ENCODE measurements at places on chromosomes 7 and 10. TPM values are rescaled to one million over a fixed set of nuclear protein-coding genes. Genes with fewer than 3 reads are reported as not detected.

The SERPINE1 gene
- 328 TPM for total RNA-seq

The ATOH7 gene
- not detected for total RNA-seq

The FEZF1 gene
- total RNA-seq = not detected

The CCDC172 gene
- total RNA-seq = not detected

The FGL2 gene
- 0.16 TPM for total RNA-seq

The LLCFC1 gene
- not detected for total RNA-seq

The INA gene
- total RNA-seq = 2.5 TPM

The ZNF107 gene
- 2.6 TPM for total RNA-seq

The CPN1 gene
- total RNA-seq = not detected

The EPO gene
- total RNA-seq = not detected

The TMEM130 gene
- 1.5 TPM for total RNA-seq

The PITX3 gene
- total RNA-seq = not detected

The BTBD16 gene
- total RNA-seq = not detected

GRCh38 chr7:23333671-23334246, 34.6 kb downstream of the MALSU1 start:
- H3K36me3 ChIP-seq = peaks cover 34% of the 10 kb centered on the region
- H3K27ac ChIP-seq = peak overlapping the region; percentile 87
- H3K4me1 ChIP-seq = peaks cover 55% of the 10 kb centered on the region

DNA sequence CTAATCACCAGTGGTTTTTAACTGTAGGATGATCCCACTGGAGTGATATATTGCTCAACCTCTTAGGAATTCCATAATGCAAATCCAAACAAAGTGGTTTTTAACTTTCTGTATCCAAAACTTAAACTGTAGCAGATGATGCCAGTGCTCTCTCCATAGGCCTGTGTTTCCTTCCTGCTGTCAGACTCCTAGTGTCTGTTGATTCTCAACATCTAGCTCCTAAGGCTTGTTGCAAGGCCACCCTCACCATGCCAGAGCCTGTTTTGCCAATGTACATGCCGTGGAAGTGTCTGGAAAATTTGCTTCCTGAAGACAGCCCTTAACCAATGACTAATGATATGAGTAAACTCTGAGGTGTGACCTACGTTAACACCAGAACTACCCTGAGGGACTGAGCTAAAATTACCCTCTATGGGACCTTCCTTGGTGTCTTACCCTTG, 39.3 kb downstream of the C1GALT1 start:
- no peaks in the 10 kb centered on the region for H3K27me3 ChIP-seq
- peak overlapping the region; percentile 93 for H3K27ac ChIP-seq
- H3K36me3 ChIP-seq = peaks cover 17% of the 10 kb centered on the region
- DNase-seq = no peak

- no peaks in the 10 kb centered on the region for H3K4me1 ChIP-seq
- H3K36me3 ChIP-seq = no peaks in the 10 kb centered on the region
- H3K4me3 ChIP-seq = no peak overlapping the region
- no peaks in the 10 kb centered on the region for H3K27me3 ChIP-seq
- DNase-seq = no peak
Observed at GRCh38 chr7:157829491-157829890, 492.7 kb downstream of the DNAJB6 start.

- DNase-seq = no peak
- H3K27me3 ChIP-seq = peaks cover 10% of the 10 kb centered on the region
- no peak overlapping the region for H3K27ac ChIP-seq
- H3K4me3 ChIP-seq = no peak overlapping the region
Observed at GRCh38 chr10:42962902-42963231, 114.0 kb upstream of the RET start.

GRCh38 chr10:78589687-78590086, 479.1 kb upstream of the ZMIZ1 start:
- no peak overlapping the region for H3K27ac ChIP-seq
- peak; percentile 40 for DNase-seq
- H3K4me3 ChIP-seq = no peak overlapping the region
- H3K4me1 ChIP-seq = peaks cover 2% of the 10 kb centered on the region
- H3K36me3 ChIP-seq = no peaks in the 10 kb centered on the region

GRCh38 chr10:44513591-44513990, 128.7 kb upstream of the CXCL12 start:
- H3K27ac ChIP-seq = no peak overlapping the region
- H3K27me3 ChIP-seq = no peaks in the 10 kb centered on the region
- no peaks in the 10 kb centered on the region for H3K36me3 ChIP-seq
- no peak overlapping the region for H3K4me3 ChIP-seq
- DNase-seq = no peak

- DNase-seq = no peak
- no peaks in the 10 kb centered on the region for H3K27me3 ChIP-seq
- H3K36me3 ChIP-seq = no peaks in the 10 kb centered on the region
- peaks cover 23% of the 10 kb centered on the region for H3K4me1 ChIP-seq
Observed at GRCh38 chr10:50417486-50417885, 166.2 kb upstream of the ASAH2 start.

DNA sequence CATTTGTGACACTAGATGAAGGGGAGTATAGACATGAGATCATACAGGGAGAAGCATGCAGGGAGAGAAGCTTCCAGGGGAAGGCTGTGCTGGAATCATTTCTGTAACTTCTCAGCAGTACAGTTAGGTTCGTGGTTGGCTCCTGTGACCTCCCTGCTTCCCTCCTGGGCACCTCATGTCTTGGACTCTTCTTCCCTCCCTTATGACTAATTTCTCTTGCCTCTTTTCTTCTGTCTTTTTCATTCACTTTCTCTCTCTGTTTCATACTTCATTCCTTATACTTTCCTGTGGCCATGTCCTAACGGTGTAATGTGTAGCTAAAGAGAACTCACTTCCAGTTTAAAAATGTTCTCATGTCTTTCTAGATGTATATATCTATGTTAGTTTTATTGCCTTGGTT, 19.1 kb upstream of the HKDC1 start:
- no peaks in the 10 kb centered on the region for H3K27me3 ChIP-seq
- no peak for DNase-seq
- H3K4me1 ChIP-seq = no peaks in the 10 kb centered on the region
- H3K4me3 ChIP-seq = no peak overlapping the region

DNA sequence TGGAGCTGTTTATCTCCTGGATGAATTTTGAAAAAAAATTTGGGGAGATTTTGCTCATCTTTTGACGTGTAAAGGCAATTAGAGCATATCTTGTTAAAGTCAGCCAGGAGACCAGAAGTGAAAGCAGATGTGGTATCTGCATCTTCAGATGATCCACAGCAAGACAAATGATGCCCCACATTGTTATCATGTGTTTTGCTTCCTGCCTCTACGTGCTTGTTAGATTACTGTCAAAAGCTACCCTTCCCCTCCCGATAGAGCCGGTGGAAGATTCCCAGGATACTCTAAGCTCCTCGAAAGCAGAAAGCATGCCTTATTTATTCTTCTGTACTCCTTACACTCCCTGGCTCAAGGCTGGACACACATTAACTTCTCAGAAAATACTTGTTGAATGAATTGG, 12.9 kb downstream of the COL17A1 start:
- H3K27ac ChIP-seq = no peak overlapping the region
- no peak overlapping the region for H3K4me3 ChIP-seq
- no peaks in the 10 kb centered on the region for H3K4me1 ChIP-seq
- H3K36me3 ChIP-seq = no peaks in the 10 kb centered on the region
- peak; percentile 25 for DNase-seq

- H3K27ac ChIP-seq = no peak overlapping the region
- H3K27me3 ChIP-seq = no peaks in the 10 kb centered on the region
- H3K4me1 ChIP-seq = peaks cover 21% of the 10 kb centered on the region
- no peaks in the 10 kb centered on the region for H3K36me3 ChIP-seq
- no peak for DNase-seq
- H3K4me3 ChIP-seq = no peak overlapping the region
Observed at GRCh38 chr10:117666166-117666565, 123.6 kb downstream of the EMX2 start.

DNA sequence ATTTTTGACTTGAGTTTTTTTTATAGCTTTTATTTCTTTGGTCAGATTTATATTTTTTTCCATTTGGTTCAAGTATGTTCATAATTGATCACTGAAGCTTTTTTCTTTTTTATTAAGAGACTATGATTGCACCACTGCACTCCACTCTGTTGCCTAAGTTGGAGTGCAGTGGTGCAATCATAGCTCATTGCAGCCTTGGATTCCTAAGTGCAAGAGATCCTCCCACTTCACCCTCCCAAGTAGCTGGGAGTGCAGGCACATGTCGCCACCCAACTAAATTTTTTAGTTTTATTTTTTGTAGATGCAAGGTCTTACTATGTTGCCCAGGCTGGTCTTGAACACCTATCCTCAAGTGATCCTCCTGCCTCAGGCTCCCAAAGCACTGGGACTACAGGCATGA, 97.7 kb upstream of the KIF5B start:
- H3K4me3 ChIP-seq = no peak overlapping the region
- no peaks in the 10 kb centered on the region for H3K36me3 ChIP-seq
- H3K27me3 ChIP-seq = no peaks in the 10 kb centered on the region
- no peak for DNase-seq
- H3K4me1 ChIP-seq = peaks cover 35% of the 10 kb centered on the region

GRCh38 chr7:100091411-100092181, 2.8 kb downstream of the COPS6 start:
- peak overlapping the region; percentile 1 for H3K27ac ChIP-seq
- peaks cover 25% of the 10 kb centered on the region for H3K4me1 ChIP-seq
- no peak overlapping the region for H3K4me3 ChIP-seq

DNA sequence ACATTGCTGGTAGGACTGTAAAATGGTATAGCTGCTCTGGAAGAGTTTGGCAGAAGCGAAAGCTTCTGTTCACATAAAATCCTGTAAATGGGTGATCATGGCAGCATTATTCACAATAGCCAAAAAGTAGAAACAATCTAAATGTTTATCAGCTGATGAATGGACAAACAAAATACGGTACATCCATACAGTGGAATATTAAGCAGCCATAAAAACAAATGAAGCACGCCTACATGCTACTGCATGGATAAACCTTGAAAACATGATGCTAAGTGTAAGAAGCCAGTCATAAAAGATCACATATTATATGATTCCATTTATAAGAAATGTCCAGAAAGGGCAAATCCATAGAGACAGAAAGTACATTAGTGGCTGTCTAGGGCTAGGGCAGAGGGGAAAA, 32.7 kb downstream of the KIN start:
- peaks cover 51% of the 10 kb centered on the region for H3K36me3 ChIP-seq
- H3K27me3 ChIP-seq = no peaks in the 10 kb centered on the region
- no peaks in the 10 kb centered on the region for H3K4me1 ChIP-seq
- no peak for DNase-seq
- no peak overlapping the region for H3K27ac ChIP-seq

- no peak overlapping the region for H3K27ac ChIP-seq
- no peak for DNase-seq
- peaks cover 15% of the 10 kb centered on the region for H3K4me1 ChIP-seq
Observed at GRCh38 chr10:76034353-76035205, 603.2 kb downstream of the LRMDA start.

- peaks cover 38% of the 10 kb centered on the region for H3K27me3 ChIP-seq
- H3K4me3 ChIP-seq = no peak overlapping the region
- no peak for DNase-seq
Observed at GRCh38 chr10:43055991-43056567, 20.8 kb upstream of the RET start.

- no peaks in the 10 kb centered on the region for H3K36me3 ChIP-seq
- H3K4me1 ChIP-seq = peaks cover 4% of the 10 kb centered on the region
Observed at GRCh38 chr7:157811946-157812345, 475.1 kb downstream of the DNAJB6 start.

GRCh38 chr10:124632064-124632531, 112.1 kb downstream of the FAM53B start:
- H3K4me3 ChIP-seq = no peak overlapping the region
- no peaks in the 10 kb centered on the region for H3K27me3 ChIP-seq
- DNase-seq = no peak
- peaks cover 2% of the 10 kb centered on the region for H3K36me3 ChIP-seq
- H3K27ac ChIP-seq = no peak overlapping the region

GRCh38 chr10:108358912-108359311, 1194.4 kb upstream of the SORCS1 start:
- no peaks in the 10 kb centered on the region for H3K4me1 ChIP-seq
- no peaks in the 10 kb centered on the region for H3K36me3 ChIP-seq
- H3K27ac ChIP-seq = no peak overlapping the region
- H3K27me3 ChIP-seq = no peaks in the 10 kb centered on the region
- H3K4me3 ChIP-seq = no peak overlapping the region

GRCh38 chr10:93160829-93161228, 87.1 kb downstream of the CYP26A1 start:
- no peak overlapping the region for H3K27ac ChIP-seq
- peaks cover 14% of the 10 kb centered on the region for H3K4me1 ChIP-seq
- DNase-seq = no peak
- H3K27me3 ChIP-seq = no peaks in the 10 kb centered on the region
- H3K4me3 ChIP-seq = no peak overlapping the region
- no peaks in the 10 kb centered on the region for H3K36me3 ChIP-seq

DNA sequence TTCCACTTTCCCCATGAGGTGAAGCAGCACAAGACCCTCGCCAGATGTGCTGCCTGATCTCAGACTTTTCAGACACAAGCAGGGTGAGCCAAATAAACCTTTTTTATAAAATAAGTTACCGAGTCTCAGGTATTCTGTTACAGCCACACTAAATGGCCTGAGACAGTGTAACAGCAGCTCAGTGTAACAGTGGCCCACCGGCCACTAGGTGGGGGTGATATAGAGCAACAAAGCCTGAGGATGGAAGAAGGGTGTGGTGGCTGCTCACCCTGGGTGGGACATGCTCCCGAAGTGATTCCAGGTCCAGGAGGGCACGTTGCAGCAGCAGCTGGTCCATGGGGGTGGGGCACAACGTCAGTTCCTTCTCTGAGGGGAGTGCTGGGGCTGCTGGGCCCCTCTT, 44.6 kb downstream of the BMS1 start:
- H3K4me3 ChIP-seq = no peak overlapping the region
- no peak overlapping the region for H3K27ac ChIP-seq
- H3K27me3 ChIP-seq = no peaks in the 10 kb centered on the region
- no peak for DNase-seq

GRCh38 chr10:107898392-107898791, 733.9 kb upstream of the SORCS1 start:
- H3K27me3 ChIP-seq = no peaks in the 10 kb centered on the region
- no peak overlapping the region for H3K27ac ChIP-seq
- no peaks in the 10 kb centered on the region for H3K4me1 ChIP-seq
- no peak for DNase-seq

DNA sequence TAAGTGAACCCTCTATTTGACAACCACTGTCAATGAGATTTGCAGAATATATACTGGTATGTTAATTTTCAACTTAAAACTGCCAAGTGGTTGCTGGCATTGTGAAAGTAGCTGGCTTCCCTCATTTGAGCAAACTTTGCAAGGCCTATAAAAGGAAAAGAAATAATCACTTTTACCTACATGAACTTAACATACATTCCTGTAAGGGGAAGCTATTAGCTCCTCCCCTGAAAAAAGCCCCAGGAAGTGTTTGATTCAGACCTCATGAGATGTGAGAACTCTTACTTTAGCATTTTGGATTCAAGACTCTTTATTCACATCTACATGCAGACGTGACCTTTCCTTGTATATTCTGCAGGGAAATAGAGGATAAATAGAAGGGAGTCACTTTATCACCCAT, 175.6 kb downstream of the OTUD1 start:
- no peaks in the 10 kb centered on the region for H3K27me3 ChIP-seq
- H3K36me3 ChIP-seq = no peaks in the 10 kb centered on the region
- H3K4me3 ChIP-seq = no peak overlapping the region
- DNase-seq = no peak
- no peaks in the 10 kb centered on the region for H3K4me1 ChIP-seq
- no peak overlapping the region for H3K27ac ChIP-seq
